ENCODE measurements at places on chromosomes 2 and 18.

- DNase-seq, result no peak
Observed at GRCh38 chr2:99524056-99524455, 34.2 kb upstream of the REV1 start.

GRCh38 chr2:190527918-190528317 lies 6.6 kb downstream of the NEMP2 start:
- DNase-seq, result no peak

DNA sequence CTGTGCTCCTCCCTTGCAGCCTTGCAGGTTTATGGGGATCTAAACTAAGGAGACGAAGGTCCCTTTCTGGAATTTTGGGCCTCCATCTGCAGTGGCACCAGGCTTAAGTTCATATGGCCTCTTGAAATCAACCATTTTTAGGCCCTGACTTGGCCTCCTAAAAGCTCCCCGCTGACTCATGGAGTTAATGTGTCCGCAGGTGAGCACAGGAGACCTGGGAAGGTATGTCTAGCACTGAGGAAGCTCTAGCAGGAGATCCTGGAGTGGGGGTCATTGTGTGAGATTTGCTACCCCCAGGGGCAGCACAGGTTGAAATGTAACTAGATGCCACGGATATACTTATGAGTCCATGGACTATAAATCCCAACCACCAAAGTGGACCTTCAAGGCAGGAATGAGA lies 95.9 kb upstream of the CELF4 start:
- no peak for DNase-seq

DNA sequence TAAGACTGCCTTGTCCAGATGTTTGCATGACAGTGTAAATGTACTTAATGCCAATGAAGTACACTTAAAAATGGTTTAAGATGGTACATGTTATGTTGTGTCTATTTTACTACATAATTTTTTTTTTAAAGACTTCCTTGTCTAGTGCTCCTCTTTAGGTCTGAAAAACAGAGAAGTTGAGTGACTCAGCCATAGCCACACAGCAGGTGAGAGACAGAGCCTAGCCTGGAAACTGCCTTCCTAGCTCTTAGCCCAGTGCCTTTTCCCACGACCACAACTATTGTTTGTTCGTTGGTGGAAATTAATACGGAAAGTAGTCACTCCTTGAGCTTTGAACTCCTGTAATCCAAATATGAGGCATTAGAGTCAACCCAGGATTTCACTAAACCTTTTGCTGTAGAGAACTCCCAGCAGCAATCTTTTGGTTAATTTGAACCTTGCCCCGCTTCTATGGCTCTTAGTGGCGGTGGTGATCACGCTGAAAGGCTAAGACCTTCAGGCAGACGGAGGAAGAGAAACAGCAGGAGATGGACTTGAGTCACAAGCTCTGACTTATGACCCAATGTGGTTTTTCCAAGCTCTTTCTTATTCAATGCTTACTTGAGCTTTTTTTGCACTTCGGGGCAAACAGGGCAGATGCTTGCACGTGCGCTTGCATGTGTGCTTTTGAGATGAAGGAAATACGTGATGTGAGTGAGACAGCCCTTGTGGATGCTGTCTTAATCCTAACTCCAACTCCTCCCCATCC lies 21.2 kb downstream of the TRIB2 start:
- DNase-seq, result no peak

DNA sequence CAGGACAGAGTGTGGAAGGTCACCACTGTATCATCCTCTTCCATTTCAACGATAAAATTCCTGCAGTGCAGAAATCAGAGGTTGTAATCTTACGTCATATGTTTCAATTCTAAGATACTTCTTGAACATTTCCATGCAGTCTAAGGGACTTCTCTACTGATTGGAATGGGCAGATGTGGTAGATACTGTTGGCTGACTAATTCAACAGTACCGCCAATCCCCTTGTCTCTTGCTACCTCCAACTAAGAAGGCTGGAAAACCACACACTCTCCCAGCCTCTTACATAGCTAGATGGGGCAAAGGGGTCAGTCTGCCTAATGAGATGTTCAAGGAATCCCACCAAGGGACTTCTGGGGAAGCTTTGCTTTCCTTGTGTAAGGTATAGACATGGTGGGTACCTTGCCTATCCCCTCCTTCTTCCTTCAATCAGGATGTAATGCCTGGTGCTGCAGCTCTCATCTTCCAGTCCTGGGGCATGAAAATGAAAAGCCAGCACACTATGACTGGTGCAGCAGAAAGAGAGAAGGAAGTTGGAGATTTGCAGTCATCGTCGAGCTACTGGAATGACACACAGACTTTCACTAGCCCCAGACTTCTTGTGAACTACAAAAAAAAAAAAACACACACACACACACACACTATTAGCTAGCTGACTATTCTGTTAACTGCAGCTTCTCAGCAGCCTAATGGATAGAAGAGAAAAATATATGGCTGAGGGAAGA lies 84.1 kb downstream of the ALPK2 start:
- DNase-seq, result no peak

DNA sequence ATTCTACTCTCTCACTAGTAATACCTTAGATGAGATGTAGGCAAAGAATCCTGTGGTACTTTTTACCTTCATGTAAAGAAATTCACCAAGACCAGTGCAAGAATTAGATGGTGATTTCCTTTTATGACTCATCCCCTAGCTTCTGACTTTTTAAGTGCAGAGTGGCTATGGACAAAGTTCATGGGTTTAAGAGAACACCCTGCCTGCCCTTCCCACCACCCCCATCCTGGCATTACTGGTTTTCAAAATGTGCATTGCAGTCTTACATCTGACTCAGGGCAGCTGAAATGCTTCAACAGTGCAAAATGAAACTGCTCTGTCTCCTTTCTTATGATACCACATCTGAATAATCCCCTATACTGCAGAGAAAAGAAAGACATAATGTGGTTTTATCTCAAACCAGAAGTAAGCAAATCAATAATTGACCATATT lies 22.6 kb downstream of the MAIP1 start:
- DNase-seq, result peak; percentile 35

GRCh38 chr2:120809151-120809550 lies 73.5 kb downstream of the GLI2 start:
- DNase-seq, result no peak

DNA sequence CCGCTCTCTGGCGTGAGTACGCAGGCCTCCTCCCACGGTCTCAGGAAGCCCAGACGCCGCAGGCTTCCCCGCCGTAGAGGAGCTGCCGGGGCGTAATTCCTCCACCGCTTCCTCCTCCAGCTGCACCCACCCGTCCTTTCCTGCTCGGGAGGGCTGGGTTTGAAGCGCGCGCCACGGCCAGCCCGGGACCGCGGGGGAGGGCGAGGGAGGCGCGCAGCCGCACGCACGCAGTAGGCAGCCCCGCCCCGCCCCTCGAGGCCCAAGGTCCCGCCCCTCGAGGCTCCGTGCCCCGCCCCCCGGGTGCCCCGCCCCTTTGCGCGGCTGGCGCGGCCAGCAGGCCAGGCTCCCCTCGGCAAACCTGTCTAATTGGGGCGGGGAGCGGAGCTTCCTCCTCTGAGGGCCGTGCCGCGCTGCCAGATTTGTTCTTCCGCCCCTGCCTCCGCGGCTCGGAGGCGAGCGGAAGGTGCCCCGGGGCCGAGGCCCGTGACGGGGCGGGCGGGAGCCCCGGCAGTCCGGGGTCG lies at the start of gene MALT1:
MALT1 (plus strand) TSS at position 355 of the 521 bp plus-strand sequence. CDS start 179 bp downstream, outside the sequence.
- peak; percentile 99 for DNase-seq

DNA sequence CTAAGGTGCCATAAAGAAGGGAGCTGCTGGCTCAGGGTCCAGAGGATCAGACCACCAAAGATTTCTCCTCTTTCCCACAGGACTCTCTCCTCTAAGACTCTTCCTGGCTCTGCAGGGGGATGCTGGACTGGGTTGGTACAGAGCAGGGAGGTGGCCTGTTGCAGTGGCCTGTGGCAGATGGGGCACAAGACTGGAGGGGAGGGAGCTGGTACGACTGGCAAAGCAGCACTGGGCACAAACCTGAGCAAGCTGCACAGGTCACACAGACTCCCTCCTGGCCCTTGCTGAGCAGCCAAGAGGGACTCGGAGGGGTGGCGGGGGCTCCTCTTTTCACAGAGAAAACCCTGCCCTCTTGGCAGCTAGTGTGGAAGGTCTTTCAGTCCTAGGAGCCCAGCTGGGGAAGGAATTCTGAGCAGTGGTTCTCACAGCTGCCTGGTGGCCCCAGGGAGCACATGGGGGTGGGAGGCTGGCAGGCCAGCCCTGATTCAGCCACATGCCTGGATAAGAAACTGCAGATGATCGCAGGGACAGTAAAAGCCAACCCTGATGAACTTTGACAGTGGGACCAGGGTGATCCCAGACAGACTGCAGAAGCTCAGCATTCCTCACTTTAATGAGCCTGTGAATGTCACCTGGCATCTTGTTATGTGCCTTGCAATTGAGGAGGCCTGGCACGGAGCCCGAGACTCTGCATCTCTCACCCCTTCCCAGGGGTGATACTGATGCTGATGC lies 32.5 kb upstream of the ACAA2 start:
- no peak for DNase-seq

DNA sequence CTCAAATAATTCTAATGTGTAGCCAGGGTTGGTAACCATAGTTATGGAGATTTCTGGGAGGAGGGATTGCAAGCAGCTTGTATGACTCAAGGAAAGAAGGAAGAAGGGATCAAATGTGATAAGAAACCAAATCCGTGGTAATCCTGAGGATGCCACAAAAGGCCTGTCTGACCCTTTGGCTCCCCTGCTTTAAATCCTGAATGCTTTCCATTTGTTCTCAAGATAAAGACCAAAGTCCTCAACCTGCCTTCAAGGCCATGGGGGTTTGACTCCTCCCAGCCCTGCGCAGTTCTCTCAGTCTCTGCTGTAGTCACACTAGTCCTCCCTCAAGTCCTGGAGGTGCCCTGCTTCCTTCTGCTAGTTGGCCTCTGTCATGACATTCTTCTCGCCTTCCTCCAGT lies 74.0 kb downstream of the SUMO1 start:
- DNase-seq, result no peak

GRCh38 chr2:48341551-48342133 lies 188.3 kb upstream of the STON1 start:
- no peak for DNase-seq

DNA sequence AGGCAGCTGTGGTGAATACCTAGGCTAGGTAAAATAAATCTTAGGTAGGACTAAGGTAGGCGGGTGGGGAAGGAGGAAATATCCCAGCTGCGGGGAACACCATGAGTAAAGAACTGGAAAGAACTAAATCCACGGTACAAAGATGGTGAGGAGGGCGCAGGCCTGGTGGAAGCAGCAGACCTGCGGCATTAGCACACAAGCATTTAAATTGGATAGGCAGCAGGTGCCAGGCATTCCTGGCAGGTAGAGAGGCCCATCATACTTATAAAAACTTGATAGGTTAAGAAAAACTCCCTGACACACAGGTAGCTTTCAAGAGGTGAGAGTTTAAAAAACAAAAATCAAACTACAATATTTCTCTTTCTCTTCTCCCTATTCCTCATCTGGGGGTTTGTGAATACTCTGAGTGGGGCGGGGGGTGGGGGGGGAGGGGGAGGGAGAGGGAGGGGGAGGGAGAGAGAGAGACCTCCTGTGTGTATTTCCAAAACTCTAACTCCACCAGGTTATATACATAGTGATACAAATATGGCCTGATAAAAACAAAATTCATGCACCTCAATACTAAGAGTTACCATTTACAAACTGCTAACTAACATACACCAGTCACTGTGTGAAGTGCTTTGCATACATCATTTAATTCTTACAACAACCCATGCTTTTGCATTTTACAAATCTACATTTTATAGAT lies 13.5 kb downstream of the AAK1 start:
- DNase-seq, result no peak

GRCh38 chr18:7741640-7742039 lies 174.5 kb downstream of the PTPRM start:
- DNase-seq, result no peak

DNA sequence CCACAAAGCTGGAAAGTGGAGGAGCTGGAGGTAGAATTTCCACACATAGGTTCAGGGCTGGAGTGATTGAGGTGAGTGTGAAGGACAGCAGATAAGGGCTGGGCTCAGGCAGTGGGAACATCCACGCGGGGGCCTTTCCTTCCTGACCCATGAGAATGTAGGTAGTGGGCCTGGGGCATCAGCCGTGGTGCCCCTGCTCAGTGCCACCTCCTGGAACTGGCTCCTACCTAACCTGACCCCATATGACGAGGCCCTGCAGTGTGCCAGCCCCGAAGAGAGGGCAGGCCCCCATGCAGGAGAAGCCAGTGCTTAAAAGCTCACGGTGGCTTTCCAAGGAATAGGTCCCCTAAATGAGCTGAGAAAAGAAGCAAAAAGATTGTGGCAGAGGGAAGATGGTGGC lies 66.2 kb downstream of the HS6ST1 start:
- no peak for DNase-seq

GRCh38 chr2:182426918-182427240 lies at the start of gene PDE1A:
TSS of gene PDE1A (minus strand) at chr2:182427036.
- DNase-seq, result no peak

- DNase-seq, result no peak
Observed at GRCh38 chr18:35088921-35089320, 47.7 kb downstream of the MAPRE2 start.

DNA sequence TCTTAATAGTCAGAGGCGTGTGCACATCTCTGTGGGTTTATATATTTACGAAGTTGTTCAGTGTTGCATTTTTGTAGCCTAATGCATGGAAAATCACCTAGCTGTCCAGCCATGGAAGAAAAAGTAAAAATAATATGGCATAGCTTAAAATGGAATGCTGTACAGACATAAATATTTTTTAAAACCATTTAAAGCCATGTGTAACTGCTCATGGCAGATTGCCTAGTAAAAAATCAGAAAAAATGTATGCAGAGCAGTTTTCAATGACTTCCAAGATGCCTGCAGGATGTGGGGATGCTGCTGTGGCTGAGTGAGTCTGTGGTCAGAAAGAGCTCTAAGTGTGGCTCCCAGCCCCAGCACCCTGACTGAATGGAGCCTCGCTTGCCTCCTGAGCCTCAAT lies 64.8 kb upstream of the ALKAL2 start:
- no peak for DNase-seq

Data from GM03348 (cell line).